ENCODE measurements at places on chromosomes 16 and 17.

DNA sequence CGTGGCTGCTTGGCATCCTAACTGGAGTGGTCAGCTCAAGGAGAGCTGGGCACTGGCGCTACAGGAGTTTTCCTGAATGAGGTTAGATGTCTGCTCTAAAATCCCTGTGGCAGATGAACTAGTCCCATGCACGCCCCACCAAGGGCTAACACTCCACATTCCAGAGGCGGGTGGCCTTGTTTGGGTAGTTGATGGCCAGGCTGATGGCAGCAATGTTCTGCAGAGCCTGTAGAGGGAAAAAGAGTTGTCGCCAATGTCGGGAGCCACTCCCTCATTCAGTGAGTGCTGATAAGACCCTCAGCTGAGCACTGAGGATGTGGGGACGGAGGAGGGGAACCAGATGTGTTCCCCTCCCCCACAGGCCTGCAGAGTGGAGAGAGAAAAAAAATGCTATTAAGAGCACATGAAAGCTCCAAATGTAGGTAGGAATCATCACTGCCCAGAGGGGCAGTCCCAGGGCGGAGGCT, 42.5 kb upstream of the ATP2A3 start:
- no peak for DNase-seq

GRCh38 chr17:79391376-79392233, 219.2 kb downstream of the RBFOX3 start:
- DNase-seq: peak; percentile 57

- DNase-seq: no peak
These were observed 25.4 kb downstream of the CACNA1G start for GRCh38 chr17:50585891-50586290.

GRCh38 chr17:57381498-57381897, 125.2 kb downstream of the MSI2 start:
- DNase-seq: no peak

DNA sequence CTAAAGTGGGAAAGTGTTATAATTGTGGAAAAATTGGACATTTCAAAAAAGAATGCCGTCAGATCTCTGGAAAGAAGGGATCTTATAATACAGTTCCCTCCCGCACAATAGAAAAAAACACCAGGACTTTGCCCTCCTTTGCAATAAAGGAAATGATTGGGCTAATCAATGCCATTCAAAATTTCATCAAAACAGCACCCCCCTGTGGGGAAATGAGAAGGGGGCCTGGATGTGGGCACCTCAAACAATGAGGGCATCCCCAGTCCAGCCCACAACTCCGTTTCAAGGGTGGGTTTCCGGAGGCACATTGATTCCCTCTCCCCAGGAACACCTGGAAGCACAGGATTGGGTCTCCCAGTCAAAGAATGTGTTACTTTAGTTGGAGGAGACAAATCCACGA, 26.1 kb downstream of the CD300LG start:
- no peak for DNase-seq

DNA sequence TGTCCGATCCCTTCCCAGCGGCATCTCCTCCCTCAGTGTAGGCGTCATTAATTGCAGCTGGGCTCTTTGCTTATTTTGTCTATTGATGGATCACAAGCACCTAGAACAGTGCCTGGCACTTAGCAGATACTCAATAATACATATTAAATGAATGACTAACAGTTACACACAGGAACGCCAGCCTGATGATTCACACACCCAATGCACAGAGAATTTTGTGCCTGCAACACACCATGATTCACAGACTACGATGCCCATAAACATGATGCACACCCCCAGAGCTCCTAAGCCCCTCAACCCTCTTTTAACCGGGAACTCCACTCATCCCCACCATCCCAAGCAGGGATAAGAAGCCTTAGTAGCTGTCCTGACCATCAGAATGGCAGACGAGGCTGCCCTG, 66.6 kb upstream of the TMEM97 start:
- no peak for DNase-seq

- DNase-seq: no peak
These were observed 7.4 kb upstream of the HDAC5 start for GRCh38 chr17:44130693-44131349.

- DNase-seq: no peak
These were observed 41.5 kb upstream of the SLC47A1 start for GRCh38 chr17:19492141-19492540.

DNA sequence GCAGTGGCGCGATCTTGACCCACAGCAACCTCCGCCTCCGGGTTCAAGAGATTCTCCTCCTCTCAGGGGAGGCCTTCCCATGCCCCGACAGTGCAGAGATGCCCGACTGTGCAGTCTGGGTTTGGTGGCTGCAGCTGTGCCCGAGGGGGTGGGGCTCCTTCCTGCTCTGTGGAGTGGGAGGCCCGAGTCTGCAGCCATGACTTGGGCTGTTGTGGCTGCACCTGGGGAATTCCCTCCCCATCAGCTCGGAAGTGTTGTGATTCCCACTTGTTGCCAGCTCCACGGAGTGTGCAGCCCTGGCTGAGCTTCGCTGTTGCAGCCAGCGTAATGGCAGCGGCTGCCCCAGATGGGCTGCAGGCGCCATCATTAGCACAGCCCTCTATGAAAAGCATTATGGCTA, 66.4 kb upstream of the SMIM36 start:
- DNase-seq: peak; percentile 8

DNA sequence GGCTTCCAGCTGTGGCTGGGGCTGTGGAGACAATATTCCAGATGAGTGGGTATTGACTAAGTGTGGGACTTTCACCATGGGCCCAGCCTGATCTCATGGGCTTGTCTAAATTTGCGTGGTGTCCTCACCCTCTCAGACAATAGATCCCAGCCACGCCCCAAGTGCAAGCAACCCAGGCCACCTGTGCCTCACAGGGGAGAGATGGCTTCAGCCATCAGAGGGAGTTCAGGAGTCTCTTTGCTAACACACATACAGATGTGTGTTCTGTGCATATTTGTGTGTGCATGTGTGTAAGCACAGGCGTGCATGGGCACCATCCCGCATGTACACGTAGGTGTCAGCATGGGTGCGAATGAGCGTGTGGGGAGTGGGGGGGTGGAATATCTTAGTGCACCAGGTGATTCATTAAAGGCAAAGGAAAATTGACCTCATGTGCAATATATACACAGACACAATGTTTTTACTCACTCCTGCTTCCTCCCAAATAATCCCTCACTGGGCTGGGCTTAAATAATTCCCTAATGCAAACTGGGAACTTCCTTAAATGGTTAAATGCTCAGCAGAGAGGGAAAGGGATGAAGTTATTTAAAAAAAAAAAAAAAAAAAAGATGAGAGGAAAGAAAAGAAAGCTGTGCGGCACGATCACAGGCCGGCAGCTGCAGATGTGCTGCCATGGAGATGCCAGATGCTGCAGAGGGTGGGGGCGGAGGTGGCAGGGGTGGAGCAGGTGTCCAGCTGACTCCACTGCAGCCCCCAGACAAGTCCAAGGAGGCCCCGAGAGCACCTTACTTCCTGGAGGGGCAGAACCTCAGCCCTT, 24.0 kb upstream of the CDC42EP4 start:
- DNase-seq: no peak

DNA sequence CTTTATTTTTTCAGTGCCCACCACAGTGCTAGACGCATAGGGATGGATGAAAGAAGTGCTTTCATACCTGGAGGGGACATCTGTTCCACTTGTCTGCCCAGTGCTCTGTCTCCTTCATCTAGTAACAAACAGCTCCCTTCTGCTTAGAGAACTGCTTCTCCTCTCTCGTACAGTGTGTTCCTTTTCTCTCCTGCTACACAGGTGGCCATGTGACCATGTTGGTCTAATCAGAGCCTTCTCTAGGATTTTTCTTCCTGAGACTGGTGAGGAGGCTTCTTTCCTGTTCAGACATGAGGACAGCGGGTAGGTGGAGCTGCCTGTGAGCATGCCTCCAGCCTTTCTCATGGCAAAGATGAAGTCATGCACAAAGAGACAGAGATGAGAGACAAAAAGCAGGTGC, 182.7 kb downstream of the TMEM132E start:
- DNase-seq: no peak

- DNase-seq: no peak
These were observed 32.0 kb downstream of the SBK1 start for GRCh38 chr16:28324235-28324886.

DNA sequence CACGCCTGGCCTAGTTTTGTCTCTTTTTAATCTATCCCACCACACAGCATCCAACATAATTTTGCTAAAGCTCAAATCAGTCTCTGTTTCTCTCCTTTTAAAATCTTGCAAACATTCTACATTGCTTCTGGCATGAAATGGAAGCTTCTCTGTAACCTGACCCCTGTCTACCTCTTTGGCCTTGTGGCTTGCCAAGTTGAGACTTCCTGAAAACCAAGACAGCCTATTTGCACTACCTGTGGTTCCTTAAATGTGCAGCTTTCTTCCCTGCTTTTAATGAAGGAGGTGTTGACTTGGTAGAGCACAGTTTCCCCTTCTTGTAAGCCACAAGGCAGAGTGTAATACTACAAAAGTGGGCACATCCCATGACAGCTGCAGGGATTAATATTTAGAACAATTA, 6.0 kb upstream of the CCL3 start:
- no peak for DNase-seq

DNA sequence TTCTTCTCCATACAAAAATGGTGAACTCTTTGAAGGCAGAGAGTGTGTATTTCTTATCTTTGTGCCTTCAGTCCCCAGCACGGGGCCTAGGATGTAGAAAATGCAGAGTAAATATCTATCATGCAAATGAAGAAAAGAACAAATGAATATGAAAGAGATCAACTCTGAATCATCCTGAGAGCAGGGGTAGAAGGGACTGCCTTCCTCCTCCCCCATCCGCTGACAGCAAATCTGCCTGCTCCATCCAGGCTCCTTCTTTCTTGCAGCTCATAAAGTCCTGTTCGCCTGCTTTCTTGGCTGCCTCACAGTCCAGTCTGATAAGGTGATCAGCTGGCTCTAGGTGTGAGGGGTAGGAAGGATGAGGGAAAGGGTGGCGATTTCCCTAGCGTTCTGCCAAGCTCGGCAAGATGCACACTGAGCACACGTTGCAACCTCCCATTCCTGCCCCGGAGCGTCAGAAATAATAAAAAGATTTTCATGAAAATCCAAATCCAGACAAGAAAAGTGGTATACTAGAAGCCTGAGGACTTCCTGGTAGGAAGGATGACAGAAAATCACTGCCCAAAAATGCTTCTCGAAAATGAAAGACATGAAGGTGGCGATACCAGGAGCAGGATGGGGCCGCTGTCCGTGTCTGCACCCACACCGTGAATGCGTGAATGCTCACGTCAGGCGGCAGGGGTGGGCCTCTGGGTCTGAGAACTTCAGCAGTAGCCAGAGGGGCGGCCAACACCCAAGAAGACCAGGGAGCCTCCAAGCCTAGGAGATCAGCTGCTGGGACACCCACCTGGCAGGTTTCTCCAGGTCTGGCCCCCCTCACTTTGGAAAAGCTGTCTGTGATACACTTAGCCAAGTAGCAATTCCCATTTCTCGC, 67.1 kb downstream of the VPS53 start:
- no peak for DNase-seq

DNA sequence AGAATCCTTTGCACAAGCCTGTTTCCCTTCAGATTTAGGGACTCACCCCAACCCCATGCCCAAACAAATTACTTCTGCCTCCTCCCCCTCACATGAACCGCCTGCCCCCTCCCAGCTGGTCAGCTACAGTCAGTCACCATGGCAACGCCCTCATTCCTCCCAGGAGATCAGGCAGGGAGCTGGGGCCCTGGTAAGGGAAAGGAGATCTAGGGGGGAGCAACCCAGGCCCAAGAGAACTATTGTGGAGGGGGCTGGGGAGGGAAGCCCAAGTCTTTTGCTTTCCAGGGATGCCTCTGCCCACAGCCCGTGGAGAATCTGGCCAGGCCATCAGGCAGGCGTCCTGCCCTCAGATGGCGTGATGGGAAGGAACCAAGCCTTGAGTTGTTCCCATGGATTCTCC, 2.8 kb downstream of the FAM171A2 start:
- DNase-seq: no peak

- no peak for DNase-seq
These were observed 143.2 kb upstream of the CDH5 start for GRCh38 chr16:66223176-66223780.

- no peak for DNase-seq
These were observed 12.5 kb downstream of the SREBF1 start for GRCh38 chr17:17824119-17824782.

GRCh38 chr16:72838586-72838910, 209.4 kb downstream of the ZFHX3 start:
- DNase-seq: no peak

GRCh38 chr16:72884573-72884972, 163.4 kb downstream of the ZFHX3 start:
- no peak for DNase-seq

- no peak for DNase-seq
These were observed 2.8 kb downstream of the HEATR3 start for GRCh38 chr16:50068550-50068949.

Measured in activated T-cell treated with anti-CD3 and anti-CD28 coated beads for 1 hour (primary cell).